ENCODE measurements at places on chromosomes 16 and 17.

- peak; percentile 70 for DNase-seq
Observed at GRCh38 chr16:58024486-58025350, 836 bp upstream of the MMP15 start.

DNA sequence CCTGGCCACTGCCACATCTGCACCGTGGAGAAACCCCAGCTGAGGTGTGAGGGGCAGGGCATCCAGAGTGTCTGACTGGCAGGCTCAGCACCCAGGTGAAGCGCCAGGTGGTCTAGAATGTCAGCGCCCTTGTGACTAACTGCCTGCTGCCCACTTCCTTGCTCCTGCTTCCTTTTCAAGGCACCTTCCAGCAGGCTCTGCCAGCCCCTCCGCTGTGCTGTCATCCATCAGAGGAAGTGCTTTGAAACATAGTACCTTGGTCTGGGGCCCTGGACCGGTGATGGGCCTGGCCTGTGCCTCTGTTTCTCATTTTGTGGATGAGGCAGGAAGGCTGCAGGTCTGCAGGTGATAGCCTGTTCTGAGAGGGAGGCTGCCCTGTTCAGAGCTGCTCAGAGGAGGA lies 5.5 kb downstream of the SPNS2 start:
- DNase-seq, result no peak

DNA sequence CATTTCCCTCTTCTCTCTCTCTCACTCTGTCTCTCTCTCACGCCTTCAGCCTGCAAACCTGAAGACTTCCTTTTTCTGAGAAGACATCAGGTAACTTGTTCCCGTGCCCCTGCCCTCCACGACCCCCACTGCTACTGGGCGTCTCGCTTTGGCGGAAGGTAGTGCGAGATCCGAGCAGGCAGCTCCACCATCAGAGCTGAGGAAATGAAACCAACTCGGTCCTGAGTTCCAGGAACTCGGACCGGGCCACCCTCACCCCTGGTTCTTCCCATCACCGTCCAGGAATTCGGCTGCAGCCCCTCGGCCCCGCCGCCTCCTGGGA lies 585 bp downstream of the MLKL start:
- no peak for DNase-seq

- DNase-seq, result no peak
Observed at GRCh38 chr16:59573528-59574271, 839.6 kb upstream of the GOT2 start.

- DNase-seq, result peak; percentile 64
Observed at GRCh38 chr17:1639549-1640180, 5.9 kb downstream of the SCARF1 start.

DNA sequence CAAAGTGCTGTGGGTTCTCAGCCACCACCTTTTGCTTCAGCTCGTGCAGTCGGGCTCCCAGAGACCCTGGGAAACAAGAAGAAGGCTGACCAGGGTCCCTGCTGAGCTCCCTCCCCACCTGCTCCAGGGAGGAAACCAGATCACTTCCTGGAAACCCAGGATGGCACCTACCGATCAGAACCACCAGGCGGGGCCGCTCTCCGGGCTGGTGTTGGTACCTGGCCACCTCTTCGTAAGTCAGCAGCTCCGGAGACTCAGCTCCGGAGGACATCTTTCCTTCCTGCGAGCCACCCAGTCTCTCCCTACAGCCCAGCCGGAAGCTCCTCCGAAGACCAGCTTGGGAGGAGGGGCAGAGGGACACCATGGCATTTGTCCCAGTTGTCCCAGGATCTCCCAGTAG lies 18.9 kb downstream of the MPP3 start:
- no peak for DNase-seq

GRCh38 chr16:30996324-30996984 lies 11.4 kb downstream of the HSD3B7 start:
- no peak for DNase-seq

GRCh38 chr16:22968931-22969330 lies 155.0 kb downstream of the HS3ST2 start:
- DNase-seq, result no peak

DNA sequence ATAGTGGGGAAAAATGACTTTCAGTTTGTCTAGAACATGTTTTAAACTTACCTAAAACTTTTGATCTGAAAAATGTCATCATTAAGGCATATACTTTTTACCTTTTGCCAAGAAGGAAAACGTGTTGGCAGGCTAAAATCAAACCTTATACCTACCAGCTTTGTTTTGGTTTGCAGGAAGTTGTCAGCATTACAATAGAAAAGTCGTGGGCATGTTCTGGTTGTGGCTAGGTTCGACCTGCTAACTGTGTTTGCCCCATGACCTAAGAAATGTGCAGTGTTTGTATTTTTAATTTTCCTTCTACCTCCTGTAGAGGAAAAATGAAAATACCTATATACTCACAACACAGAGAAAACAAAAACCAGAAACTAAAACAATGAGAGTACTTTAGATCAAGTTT lies 13.0 kb downstream of the SKAP1 start:
- DNase-seq, result no peak

- no peak for DNase-seq
Observed at GRCh38 chr17:63966646-63967264, 6.0 kb downstream of the SCN4A start.

DNA sequence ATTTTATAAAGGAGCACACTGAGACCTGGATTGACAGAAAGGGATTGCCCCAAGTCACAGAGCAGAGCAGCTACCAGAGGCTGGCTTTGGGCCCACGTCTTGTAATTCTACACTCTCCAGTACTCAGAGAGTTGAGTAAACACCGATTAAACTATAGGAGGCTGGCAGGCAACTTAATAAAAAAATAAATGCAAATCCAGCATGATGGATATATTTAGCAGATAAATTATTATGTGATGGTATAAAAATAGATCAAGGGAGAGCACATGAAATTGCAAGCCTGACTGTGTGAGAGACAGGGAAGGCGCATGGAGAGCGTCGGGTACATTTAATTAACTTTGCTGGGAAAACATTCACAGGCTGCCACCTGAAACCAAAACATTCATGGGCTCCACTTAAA lies 87.7 kb upstream of the CCL2 start:
- no peak for DNase-seq

DNA sequence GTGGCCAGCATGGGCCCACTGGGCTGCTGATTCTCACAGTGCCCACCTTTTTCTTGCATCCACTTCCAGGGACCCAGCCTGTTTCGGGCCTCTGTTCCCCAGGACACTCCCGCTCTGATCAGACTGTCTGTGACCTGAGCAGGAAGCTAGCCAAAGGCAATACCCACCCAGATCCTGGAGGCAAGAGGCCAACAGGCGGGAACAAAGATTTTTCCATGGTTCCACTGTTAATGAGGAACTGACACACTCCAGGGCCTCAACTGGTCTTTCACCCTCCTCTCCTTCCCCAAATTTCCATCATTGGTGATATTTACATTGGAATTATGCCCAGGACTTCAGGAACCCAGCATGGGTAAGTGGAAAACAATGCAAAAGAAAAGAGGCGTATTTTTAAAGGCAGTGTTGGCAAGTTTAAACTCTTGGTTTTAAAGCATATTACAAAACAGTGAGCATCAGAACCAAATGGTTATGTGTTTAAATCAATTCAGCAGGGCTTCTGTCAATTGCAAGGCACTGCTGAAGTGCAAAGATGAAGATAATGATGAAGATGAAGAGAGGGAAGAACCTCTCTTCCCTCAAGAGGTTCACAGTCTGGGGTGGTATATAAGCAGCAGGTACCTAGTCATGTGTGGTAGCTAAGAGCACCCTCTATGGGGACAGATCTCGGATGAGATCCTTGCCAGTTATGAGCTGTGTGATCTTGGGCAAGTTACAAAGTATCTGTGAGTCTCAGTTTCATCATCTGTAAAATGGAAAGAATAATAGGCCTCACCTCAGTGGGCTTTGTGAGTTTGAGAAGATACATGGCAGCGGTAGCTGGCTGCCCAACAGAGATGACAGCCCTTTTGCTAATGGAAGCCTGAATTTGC lies 14.4 kb upstream of the ATP2A3 start:
- DNase-seq, result no peak

DNA sequence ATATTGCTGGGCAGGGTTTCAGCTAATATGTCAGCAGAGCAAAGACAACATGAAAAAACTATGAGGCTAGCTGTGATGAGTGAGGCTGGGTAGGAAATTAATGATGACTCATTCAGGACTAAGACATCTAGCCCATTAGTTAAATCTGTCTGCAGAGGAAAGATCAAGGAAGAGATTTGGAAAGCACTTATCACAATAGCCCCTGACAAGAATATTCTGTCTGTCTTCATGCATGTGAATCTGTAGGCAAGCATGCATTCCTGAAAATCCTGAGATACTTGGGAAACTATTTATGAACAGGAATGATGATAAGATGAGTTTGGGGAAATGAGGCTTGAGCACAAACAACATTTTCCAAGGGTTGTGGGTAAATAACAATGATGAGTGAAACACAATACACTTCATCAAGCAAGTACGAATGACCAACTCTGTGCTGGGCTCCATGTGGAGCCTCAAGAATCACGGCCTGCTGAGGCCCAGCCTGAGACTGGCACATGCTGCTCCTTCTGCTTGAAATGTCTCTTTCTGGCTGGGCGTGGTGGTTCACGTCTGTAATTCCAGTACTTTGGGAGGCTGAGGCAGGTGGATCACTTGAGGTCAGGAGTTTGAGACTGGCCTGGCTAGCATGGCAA lies 96.5 kb upstream of the ASIC2 start:
- no peak for DNase-seq
